ENCODE measurements at places on chromosomes 11 and 22.

GRCh38 chr22:50252082-50253045 is 1.3 kb upstream of the HDAC10 start:
- peak; percentile 65 for DNase-seq

- DNase-seq: peak; percentile 30
Measured at GRCh38 chr11:72189455-72190250, 2.3 kb upstream of the FOLR1 start.

DNA sequence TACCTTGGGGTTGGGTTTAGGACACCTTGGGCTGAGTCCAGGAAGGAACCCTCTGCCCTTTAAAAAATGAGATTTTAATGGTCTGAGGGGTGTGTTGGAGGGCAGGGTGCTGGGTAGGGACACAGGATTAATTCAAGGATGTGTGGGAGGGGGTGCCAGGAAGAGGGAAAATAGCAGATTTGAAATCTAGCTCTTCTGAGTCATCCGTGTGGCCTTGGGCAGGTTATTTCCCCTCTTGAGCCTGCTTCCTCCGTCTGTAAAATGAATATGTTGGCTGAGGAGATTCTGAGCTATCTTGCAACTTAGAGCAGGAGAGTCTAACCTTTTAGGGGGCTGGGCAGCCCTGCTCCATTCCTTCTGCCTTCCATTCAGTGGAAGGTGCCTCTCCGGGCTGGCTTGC is 3.0 kb downstream of the TSPAN18 start:
- no peak for DNase-seq

DNA sequence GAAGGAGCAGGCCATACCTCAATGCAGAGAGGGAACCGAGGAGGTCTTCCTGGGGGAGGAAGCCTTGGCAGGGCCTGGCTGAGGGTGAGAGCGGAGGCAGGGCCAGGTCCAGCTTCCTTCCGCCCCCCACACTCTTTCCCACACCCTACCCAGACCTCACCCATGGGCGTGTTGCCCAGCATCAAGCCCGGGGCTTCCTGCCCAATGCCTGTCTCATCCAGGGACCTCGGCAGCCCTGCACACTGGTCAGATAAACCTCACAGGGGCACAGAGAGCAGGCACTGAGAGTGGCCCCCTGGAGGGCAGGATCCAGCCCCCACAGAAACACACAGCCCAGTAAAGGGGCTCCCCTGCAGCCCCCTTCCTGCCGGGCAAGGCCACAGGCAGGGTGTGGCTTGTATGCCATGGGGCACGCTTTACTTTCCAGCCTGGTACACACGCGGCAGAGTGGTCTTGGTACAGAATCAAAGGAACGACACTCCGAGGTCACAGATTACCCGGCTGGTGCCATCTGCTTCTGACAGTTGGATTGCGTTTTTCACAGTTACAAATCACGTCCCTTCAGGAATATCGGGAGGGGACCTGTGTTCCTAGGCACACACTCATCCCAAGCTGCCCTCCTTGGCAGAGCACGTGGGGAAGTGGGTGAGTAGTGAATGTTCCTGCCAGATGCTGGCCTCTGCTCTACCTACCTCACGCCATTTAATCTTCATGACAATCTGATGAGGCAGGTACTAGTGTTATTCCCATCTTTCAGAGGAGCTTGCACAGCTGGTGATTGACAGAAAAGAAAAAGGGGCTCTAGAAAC is 20.0 kb upstream of the CD5 start:
- DNase-seq: no peak

- no peak for DNase-seq
Measured at GRCh38 chr11:124109377-124109776, 5.9 kb upstream of the VWA5A start.

DNA sequence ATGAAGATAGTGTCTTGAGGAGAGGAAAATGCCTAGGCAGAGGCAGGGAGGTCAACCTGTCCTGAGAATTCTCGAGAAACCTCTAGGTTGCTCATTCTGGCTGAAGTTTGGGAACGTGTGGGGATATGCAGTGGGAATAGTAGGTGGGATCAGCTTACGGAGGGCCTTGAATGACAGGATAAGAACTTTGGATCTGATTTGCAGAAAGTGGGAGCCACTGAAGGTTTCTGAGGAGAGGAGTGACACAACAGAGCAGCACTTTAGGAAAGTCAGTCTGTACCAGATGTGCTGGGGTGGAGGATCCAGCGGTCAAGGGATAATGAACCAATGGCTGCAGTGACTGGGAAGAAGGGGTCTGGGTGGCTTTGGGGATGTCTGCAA is 2.4 kb downstream of the CD82 start:
- no peak for DNase-seq

DNA sequence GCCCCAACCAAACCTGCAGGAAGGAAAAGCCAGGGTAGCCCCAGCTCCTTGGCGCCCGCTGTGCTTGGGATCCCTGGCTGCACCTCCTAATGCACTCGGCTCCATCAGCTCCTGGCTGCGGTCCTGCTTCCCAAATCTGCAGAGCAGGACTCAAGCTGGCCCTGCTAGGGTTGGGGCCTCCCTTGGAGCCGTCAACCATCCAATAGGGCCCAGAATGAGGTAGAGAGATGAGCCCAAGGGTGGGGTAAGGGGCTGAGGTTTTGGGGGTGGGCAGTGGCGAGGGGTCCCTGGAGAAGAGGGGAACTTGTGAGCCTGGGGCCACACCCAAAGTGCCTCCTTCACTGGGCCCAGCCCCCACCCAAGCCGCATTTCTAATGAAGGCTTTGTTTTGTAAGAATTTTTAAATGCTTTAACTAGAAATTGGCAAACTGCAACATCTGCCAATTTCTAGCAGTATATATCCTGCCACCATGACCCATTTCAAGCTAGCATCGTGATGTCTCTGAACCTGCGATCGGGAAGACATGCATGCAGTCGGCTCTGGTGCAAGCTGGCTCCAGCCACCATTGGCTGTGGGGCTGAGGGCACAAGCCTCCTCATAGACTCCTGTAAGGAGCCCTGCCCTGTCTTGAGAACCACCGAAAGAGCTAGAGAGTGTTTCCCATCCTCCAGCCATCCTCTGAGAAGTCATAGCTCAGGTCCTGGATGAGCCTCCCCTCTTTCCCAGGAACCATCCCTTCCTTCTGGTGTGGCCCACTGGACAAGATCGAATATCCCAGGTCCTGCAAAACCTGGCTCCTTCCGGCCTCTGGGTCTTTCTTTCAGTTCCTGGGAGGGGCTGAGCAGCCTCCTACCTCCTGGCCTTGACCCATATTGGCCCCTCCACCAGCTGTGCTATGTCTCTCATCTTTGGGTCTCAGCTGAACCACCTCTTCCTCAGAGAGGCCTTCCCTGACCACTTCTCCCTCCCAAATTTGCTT is 15.5 kb downstream of the C1QTNF6 start:
- DNase-seq: no peak

DNA sequence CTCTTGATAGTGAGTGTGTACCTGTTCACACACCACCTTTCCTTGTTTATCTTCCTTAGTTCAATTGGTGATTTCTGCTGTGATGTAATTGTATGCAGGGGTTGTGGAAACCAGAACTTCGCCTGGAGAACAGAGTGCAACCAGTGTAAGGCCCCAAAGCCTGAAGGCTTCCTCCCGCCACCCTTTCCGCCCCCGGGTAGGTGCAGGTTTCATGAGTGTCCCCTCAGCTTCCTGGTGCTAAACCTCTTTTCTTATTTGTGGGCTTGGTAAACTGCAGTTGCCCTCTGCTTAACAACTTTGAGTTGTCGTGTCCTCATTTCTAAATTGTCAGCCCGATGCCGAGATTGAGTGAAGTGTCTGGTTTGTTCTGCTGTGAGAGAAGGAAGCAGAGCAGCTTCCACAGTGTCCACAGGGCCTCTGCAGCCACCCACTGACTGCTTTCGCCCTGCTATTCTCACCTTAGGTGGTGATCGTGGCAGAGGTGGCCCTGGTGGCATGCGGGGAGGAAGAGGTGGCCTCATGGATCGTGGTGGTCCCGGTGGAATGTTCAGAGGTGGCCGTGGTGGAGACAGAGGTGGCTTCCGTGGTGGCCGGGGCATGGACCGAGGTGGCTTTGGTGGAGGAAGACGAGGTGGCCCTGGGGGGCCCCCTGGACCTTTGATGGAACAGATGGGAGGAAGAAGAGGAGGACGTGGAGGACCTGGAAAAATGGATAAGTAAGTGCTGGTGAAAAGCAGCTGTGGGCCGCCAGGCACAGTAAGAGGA is 7.1 kb upstream of the GAS2L1 start:
- DNase-seq: no peak

GRCh38 chr11:123581651-123582399 is 72.6 kb downstream of the SCN3B start:
- no peak for DNase-seq

DNA sequence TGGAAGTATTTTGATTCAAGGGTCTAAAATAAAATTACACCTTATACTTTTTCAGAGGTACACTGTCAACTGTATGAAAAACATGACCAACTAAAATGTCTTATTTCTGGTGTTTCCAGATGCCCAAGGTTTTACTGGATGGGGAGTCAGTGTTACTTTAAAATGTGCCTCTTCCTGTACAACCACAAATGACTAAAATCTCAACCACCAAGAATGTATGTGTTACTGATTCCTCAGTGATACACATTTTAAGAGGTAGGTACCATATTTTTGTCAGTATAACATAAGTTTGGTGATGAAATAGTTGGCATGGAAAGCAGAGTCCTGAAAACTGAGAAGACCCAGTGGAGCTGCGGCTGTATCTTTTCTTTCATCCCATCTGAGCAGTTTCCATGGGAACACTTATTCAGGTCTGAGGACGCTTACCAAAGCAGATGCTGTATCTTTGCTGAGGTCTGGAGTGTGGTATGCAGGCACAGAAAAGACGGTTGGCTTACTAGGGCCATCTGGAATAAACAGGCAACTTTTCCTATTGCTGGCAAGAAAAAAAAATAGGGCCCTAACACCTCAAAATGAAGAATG is 21.2 kb upstream of the TP53AIP1 start:
- no peak for DNase-seq

DNA sequence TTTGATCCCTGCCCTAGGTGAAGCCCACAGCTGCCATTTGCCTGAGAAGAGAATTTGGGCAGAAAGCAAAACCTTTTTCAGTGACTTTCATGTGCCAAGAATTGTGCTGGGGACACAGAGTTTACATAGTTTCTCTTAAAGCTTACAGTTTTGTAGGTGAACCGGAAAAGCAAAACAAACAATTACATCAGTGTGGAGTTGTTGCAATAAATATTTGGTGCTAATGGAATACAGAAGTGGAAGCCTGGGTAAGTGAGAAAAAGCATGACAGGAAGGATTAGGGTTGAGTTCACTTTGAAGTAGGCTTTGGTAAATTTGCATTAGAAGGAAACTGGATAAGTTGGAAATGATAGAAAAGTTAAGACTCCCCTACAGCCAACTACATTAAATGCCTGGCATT is 82.7 kb downstream of the RASSF10 start:
- no peak for DNase-seq

DNA sequence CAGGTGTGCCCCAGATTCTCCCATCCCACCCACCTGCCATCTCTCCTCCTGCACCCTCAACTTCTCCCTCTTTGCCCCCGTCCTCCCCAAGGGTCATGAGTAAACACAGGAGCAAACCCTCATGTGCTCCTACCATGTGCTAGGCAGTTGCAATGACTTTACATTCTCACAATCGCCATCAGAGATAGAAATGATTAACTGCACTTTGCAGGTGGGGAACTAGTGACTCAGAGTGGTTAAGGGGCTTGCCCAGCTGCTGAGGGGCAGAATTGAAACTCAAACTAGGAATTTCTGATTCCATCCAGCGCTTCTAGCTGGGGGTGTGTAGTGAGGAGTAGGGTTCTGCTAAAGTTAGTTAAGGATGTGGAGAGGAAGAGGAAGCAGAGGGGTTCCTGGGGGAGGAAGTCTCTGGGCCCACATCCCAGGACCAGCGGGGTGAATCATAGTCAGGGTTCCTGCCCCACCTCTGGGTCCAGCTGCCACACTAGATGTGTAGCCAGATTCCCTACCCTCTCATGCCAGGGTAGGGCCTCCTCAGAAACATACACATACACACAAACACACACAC is 16.0 kb upstream of the PRG2 start:
- peak; percentile 50 for DNase-seq

GRCh38 chr22:50302564-50302963 is 4.9 kb downstream of the PLXNB2 start:
- DNase-seq: no peak

GRCh38 chr22:19118329-19118880 is 3.8 kb downstream of the DGCR2 start:
- DNase-seq: no peak

DNA sequence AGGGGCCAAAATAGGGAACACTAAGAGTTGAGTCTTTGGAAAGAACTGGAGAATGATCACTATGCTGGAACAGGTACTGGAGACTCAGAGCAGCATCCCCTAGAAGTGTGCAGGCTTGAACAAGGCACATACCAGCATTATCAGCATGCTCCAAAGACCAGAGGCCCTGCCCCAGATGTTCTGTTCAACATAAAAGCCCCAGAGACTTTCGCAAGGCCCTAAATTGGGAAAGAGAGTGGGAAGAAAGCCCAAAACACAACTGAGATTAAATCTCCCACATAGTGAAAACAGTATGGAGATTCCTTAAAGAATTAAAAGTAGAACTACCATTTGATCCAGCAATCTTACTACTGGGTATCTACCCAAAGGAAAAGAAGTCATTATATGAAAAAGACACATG is 9.4 kb downstream of the CNGA4 start:
- DNase-seq: no peak

GRCh38 chr11:72927380-72927779 is 113.2 kb downstream of the ATG16L2 start:
- DNase-seq: no peak

GRCh38 chr11:42257534-42257933 is 798.1 kb upstream of the LRRC4C start:
- DNase-seq: no peak

DNA sequence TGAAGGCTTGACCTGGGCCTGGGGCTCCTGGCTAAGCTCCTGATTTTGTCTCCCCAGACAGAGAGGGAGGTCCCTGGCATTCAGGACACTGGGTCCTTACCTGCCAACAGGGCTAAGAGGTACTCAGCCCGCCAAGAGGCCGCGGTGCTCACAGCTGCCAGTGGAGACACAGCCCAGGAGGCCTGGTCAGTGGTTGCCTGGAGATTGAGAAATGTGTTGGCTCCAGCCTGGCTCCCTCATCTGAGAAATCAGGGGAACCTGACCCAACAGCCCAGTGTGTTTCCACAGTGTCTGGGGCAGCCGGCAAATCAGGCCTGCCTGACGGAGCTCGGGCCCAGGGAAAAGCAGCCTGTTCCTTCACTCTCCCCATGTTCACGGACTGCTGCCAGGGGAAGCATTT is 79.4 kb upstream of the NAV2 start:
- DNase-seq: no peak

DNA sequence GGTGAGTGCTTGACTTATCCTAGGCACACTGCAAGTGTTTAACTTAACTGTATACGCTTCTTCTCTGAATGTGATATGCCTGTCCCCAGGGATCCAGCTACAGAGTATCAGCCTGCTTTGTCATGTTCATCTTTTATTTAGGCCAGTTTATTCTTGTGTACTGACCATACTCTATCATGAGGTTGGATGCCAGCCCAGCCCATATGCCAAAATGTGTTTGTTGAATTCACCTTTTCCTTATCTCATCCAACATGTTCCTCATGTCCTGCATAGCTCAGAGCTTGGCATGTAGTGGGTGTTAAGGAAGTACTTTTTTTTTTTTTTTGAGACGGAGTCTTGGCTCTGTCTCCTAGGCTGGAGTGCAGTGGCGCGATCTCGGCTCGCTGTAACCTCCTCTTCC is 116.2 kb downstream of the NCAM1 start:
- no peak for DNase-seq
